Heart left ventricle (tissue), 16 donors: ENCODE measurements at places on chromosomes 16 and 17. TPM values are rescaled to one million over a fixed set of nuclear protein-coding genes. Genes with fewer than 3 reads are reported as not detected.

DNA sequence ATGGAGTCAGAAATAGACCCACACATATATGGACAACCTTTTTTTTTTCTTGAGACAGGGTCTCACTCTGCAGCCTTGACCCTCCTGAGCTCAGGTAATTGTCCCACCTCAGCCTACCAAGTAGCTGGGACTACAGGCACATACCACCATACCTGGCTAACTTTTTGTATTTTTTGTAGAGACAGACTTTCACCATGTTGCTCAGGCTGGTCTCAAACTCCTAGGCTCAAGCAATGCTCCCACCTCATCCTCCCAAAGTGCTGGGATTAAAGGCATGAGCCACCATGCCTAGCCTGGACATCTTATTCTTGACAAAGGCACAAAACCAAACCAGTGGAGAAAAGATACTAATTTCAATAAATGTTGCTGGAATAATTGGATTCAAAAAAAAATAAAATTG, 14.7 kb upstream of the NACA2 start:
- no peak overlapping the region for H3K4me3 ChIP-seq
- no peaks in the 10 kb centered on the region for H3K36me3 ChIP-seq
- no peak overlapping the region for H3K27ac ChIP-seq
- no peak for DNase-seq
- no peaks in the 10 kb centered on the region for H3K27me3 ChIP-seq

DNA sequence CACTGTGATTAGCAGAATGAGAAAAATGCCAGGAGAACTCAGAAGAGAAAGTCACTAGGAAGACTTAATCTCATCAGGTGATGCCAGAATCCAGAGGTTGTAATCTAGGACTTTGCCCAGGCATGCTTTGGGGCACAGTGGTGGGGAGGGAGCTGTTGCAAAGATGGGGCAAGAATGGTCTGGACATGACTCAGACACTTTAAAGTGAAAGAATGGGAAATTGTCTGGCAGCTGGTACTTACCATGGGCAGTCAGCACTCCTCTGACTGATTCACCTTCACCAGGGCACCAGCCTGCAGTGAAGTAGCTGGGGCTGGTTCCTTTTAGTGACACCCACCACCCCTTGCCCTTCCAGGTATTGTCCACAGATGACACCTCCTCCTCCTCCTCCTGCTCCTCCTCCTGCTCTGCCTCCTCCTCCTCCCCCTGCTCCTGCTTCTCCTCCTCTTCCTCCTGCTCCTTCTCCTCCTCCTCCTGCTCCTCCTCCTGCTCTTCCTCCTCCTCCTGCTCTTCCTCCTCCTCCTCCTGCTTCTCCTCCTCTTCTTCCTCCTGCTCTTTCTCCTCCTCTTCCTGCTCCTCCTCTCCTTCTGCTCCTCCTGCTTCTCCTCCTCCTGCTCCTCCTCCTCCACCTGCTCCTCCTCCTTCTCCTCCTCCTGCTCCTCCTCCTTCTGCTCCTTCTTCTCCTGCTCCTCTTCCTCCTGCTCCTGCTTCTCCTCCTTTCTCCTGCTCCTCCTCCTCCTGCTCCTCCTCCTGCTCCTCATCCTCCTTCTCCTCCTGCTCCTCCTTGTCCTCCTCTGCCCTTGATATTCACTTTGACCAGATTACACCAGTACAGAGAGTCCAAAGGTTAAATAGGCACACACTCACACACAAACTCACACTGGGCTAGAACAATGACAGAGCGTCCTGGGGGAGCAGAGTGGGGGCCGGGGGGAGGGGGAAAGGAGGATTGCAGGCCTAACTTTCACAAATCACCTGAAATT, at the start of gene CHD9NB:
TSS of gene CHD9NB (minus strand) at position 379 of the 983 bp plus-strand sequence. CDS start 8,739 bp downstream, outside the sequence.
- H3K27ac ChIP-seq, result no peak within 1 kb of the TSS
- no peak for DNase-seq
- no peaks in the 10 kb centered on the region for H3K27me3 ChIP-seq
- H3K36me3 ChIP-seq, result no peaks in the 10 kb centered on the region

The GCSH gene
- 32.1 TPM for total RNA-seq

The FBXL16 gene
- not detected for total RNA-seq

The GAA gene
- 46.0 TPM for total RNA-seq

- no peak overlapping the region for H3K27ac ChIP-seq
- H3K36me3 ChIP-seq, result no peaks in the 10 kb centered on the region
Observed at GRCh38 chr16:72637306-72637705, 410.6 kb downstream of the ZFHX3 start.

DNA sequence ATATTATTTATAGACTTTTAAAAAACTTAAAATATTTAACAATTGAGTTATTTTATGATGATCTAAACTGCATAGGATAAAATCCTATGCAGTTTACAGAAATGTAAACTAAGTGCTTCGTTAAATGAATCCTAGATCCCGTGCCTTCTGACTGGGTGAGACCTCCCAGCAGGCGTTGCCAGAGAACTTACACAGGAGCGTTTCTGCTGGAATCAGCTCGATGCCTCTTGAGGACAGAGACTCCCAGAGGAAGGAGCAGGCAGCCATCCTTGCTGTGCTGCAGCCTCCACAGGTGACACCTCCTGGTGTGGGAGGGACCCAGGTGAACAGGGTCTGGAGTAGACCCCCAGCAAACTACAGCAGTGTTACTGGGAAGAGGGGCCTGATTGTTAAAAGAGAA, 160.4 kb downstream of the WWOX start:
- H3K27ac ChIP-seq, result no peak overlapping the region
- H3K27me3 ChIP-seq, result no peaks in the 10 kb centered on the region
- no peaks in the 10 kb centered on the region for H3K4me1 ChIP-seq
- H3K36me3 ChIP-seq, result no peaks in the 10 kb centered on the region
- DNase-seq, result no peak
- no peak overlapping the region for H3K4me3 ChIP-seq

DNA sequence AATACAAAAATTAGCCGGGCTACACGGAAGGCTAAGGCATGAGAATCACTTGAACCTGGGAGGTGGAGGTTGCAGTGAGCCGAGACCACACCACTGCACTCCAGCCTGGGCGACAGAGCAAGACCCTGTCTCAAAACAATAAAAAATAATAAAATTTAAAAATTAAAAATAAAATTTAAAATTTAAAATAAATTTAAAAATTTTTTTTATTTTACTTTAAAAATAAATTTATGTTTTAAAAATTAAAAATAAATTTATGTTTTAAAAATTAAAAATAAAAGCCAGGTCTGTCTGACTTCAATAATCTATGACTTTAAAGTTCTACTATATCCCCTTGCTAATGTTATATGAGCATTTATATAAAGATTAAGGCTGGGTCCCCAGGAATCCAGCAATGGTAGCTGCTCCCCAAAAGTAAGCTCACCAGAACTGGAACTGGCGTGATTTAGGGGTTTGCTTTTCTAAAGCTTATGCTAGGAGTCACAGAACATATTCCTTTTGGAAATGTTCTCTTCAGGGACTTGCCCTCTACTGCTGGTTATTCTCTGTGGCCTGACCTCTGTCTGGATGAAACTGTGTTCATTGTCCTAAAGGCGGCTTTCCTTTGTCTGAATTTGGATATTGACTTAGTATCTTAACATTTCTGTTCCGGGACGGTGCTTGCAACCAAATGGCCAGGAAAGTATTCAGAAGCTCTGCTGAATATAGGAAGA, 140.2 kb upstream of the NOL11 start:
- H3K27me3 ChIP-seq, result no peaks in the 10 kb centered on the region
- no peak overlapping the region for H3K4me3 ChIP-seq

- H3K36me3 ChIP-seq, result no peaks in the 10 kb centered on the region
- H3K27me3 ChIP-seq, result no peaks in the 10 kb centered on the region
- no peak for DNase-seq
- H3K4me1 ChIP-seq, result peaks cover 56% of the 10 kb centered on the region
Observed at GRCh38 chr17:2089021-2089422, 34.1 kb downstream of the HIC1 start.

- H3K36me3 ChIP-seq, result no peaks in the 10 kb centered on the region
- no peak for DNase-seq
- H3K4me1 ChIP-seq, result peaks cover 8% of the 10 kb centered on the region
Observed at GRCh38 chr17:72510351-72511016, 389.7 kb downstream of the SOX9 start.

The NTN3 gene
- not detected for total RNA-seq

The COX10 gene
- 60.7 TPM for total RNA-seq

- no peak overlapping the region for H3K27ac ChIP-seq
- no peaks in the 10 kb centered on the region for H3K36me3 ChIP-seq
- H3K4me3 ChIP-seq, result peak overlapping the region; percentile 16
- DNase-seq, result peak; percentile 51
Observed at GRCh38 chr16:50273888-50274325, 7.6 kb downstream of the ADCY7 start.

- H3K4me1 ChIP-seq, result no peaks in the 10 kb centered on the region
- peaks cover 82% of the 10 kb centered on the region for H3K36me3 ChIP-seq
- no peak overlapping the region for H3K4me3 ChIP-seq
Observed at GRCh38 chr17:67891481-67892119, 66.3 kb downstream of the BPTF start.

The MYH3 gene
- 0.61 TPM for total RNA-seq

- no peaks in the 10 kb centered on the region for H3K4me1 ChIP-seq
- no peaks in the 10 kb centered on the region for H3K27me3 ChIP-seq
- no peak for DNase-seq
- no peak overlapping the region for H3K4me3 ChIP-seq
- no peaks in the 10 kb centered on the region for H3K36me3 ChIP-seq
Observed at GRCh38 chr16:82439678-82440293, 187.0 kb upstream of the CDH13 start.

The TMEM235 gene
- total RNA-seq, result not detected

The GPR179 gene
- not detected for total RNA-seq

DNA sequence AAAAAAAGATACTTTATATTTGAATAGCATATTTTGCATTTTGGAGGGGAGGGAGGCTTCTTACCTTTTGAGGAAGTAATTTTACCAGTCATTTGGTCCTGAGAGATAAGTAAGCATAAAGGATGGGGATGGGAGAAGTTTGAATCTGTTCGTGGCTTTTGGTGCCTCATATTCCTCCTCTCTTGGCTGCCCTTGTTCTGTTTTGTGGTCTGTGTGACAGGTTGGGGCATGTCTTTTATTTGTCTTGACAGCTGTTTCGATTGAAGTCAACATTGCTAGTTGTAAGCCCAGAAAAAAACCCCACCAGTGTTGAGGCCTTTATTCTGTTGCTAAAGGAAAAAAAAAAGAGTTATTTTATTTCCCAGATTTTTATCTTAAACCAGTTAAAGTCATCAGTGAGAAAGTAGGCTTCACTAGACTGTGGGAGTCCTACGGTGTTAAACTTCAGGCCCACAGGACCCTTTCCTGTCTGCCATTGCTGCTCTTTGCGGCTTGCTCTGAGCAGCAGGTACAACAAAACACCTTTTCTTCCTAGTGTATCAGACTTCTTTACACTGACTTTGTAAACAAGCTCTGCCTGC, 11.4 kb downstream of the SLC7A6 start:
- DNase-seq, result no peak
- peak overlapping the region; percentile 66 for H3K27ac ChIP-seq
- no peak overlapping the region for H3K4me3 ChIP-seq
- peaks cover 19% of the 10 kb centered on the region for H3K4me1 ChIP-seq

The SHISA9 gene
- total RNA-seq, result 0.38 TPM

DNA sequence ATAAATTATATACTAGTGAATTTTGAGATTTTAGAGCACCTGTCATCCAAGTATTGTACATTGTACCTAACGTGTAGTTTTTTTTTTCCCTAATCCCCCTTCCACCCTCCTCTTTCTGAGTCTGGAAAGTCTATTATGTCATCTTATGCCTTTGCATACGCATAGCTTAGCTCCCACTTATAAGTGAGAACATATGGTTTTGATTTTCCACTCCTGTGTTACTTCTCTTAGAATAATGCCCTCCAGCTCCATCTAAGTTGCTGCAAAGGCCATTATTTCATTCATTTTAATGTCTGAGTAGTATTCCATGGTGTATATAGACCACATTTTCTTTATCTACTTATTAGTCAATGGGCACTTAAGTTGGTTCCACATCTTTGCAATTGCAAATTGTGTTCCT, 177.0 kb upstream of the C16orf82 start:
- no peak overlapping the region for H3K4me3 ChIP-seq
- H3K4me1 ChIP-seq, result no peaks in the 10 kb centered on the region
- DNase-seq, result no peak
- H3K27me3 ChIP-seq, result no peaks in the 10 kb centered on the region

- H3K4me1 ChIP-seq, result peaks cover 7% of the 10 kb centered on the region
- no peaks in the 10 kb centered on the region for H3K27me3 ChIP-seq
- no peaks in the 10 kb centered on the region for H3K36me3 ChIP-seq
- no peak overlapping the region for H3K27ac ChIP-seq
- no peak for DNase-seq
Observed at GRCh38 chr17:27346228-27346899, 52.5 kb downstream of the WSB1 start.

The MMP2 gene
- 142 TPM for total RNA-seq

DNA sequence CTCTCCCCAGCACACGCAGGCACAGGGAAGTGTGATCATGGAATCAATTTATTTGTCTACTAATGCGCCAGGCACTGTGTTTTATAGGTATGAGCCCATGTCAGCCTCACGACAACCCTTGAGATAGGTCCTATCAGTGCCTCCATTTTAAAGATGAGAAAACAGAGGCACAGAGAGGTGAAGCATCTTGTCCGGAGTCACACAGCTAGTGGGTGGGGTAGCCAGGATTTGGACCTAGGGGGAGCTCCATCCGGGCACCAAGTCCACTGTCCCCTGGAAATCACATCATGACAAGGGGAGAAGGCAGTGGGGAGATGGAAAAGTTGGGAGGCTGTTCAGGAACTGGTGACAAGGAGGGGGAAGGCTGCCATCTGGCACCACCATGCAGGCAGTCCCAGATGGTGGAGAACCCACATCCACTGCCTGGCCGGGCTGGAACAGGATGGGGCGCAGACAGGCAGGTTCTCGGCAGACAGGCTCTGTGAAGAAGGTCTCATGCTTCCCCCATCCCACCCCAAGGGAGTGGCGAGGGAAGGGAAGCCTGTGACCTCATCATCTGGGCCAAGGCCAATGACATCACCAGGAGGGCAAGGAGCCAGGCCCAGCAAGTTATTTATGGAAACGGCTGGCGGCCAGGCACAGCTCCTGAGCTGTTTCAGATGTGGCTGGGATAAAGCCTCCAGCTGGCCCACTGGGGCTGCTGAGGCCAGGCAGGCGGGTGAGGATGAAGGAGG, 126.0 kb upstream of the SDK2 start:
- peaks cover 42% of the 10 kb centered on the region for H3K4me1 ChIP-seq
- H3K4me3 ChIP-seq, result no peak overlapping the region

GRCh38 chr17:48717367-48718226, 4.7 kb downstream of the PRAC1 start:
- H3K27ac ChIP-seq, result no peak overlapping the region
- H3K36me3 ChIP-seq, result no peaks in the 10 kb centered on the region
- DNase-seq, result no peak
- peaks cover 86% of the 10 kb centered on the region for H3K27me3 ChIP-seq

The PSME3IP1 gene
- total RNA-seq, result 63.8 TPM

DNA sequence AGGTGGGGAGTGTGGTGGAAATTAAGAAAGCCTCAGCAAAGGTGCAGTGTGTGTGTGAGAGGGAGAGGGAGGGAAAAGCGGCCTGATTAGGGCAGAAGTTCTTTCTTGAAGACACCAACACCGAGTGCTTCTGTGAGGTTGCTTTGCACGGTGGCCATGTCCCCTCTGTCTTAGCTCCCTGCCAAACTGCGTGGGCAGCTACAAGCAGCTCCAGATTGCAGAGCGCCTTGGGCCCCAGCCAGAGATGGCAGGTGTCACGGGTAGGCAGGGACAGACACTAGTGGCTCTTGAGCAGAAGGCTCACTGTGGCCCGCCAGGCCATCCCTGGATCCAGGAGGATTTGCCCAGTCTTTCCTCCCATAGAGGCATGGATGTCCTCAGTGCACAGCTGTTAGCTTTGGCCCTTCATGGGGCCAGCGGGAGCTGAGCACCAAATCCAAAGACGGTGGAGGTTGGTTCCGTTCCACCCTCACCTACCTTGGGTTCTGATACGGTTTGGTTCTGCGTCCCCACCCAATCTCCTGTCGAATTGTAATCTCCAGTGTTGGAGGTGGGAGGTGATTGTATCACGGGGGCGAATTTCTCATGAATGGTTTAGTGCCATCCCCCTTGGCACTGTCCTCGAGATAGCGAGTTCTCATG, 21.4 kb downstream of the KIAA0513 start:
- H3K36me3 ChIP-seq, result no peaks in the 10 kb centered on the region
- peaks cover 10% of the 10 kb centered on the region for H3K4me1 ChIP-seq
- DNase-seq, result no peak
- no peak overlapping the region for H3K4me3 ChIP-seq
- no peak overlapping the region for H3K27ac ChIP-seq
